ENCODE measurements at places on chromosomes 11 and 22. TPM values are rescaled to one million over a fixed set of nuclear protein-coding genes. Genes with fewer than 3 reads are reported as not detected.

The PVALB gene
- total RNA-seq, result not detected

The KRTAP5-10 gene
- not detected for total RNA-seq

The C11orf86 gene
- not detected for total RNA-seq

The CEND1 gene
- total RNA-seq, result not detected

The KCNK4 gene
- total RNA-seq, result not detected

The ELMOD1 gene
- total RNA-seq, result not detected

The SPON1 gene
- total RNA-seq, result 9.5 TPM

The OR56A1 gene
- total RNA-seq, result not detected

The MS4A14 gene
- total RNA-seq, result 1.3 TPM

The TSPAN32 gene
- total RNA-seq, result 0.45 TPM

The IGLL1 gene
- total RNA-seq, result not detected

The FIBIN gene
- 15.3 TPM for total RNA-seq

The OR51I1 gene
- total RNA-seq, result 0.33 TPM

The CRYAB gene
- total RNA-seq, result 223 TPM

The PCF11 gene
- total RNA-seq, result 116 TPM

The CDON gene
- 83.9 TPM for total RNA-seq

The SCARF2 gene
- 20.4 TPM for total RNA-seq

The LRRC4C gene
- 13.9 TPM for total RNA-seq

The USH1C gene
- not detected for total RNA-seq

The SPI1 gene
- 5.6 TPM for total RNA-seq

The CRYBB3 gene
- not detected for total RNA-seq

The LINC01488 gene
- total RNA-seq, result not detected

The SPCS2 gene
- total RNA-seq, result 92.3 TPM

The NTM gene
- total RNA-seq, result 1.1 TPM

The CCDC73 gene
- not detected for total RNA-seq

The STK33 gene
- total RNA-seq, result 29.3 TPM

The GRIK4 gene
- total RNA-seq, result 0.98 TPM

The ACP2 gene
- total RNA-seq, result 32.4 TPM

The SPDYC gene
- not detected for total RNA-seq

The MMP12 gene
- total RNA-seq, result not detected

The MPEG1 gene
- 11.9 TPM for total RNA-seq

The ZP1 gene
- total RNA-seq, result not detected

The CDC45 gene
- 0.24 TPM for total RNA-seq

The TMEM109 gene
- 101 TPM for total RNA-seq

The PANX3 gene
- not detected for total RNA-seq
